ENCODE measurements at places on chromosomes 11 and 22. TPM values are rescaled to one million over a fixed set of nuclear protein-coding genes. Genes with fewer than 3 reads are reported as not detected.

DNA sequence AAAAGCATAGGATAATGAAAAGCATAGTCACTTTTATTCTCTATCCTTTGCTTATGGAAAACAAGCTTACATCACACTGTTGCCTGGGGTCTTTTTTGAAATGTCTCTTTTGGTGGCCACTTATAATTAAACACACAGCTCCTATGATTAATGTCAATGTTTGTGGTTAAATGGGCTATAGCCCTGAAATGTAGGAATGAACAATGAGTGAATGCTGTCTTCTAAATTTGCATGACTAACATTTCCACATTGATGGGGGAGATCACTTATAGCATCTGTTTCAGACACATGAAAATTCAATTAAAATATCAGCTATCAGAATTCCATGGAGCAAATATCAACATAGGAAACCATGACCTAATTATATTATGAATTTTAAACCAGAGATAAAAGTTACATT, 171.4 kb upstream of the FAT3 start:
- no peak for DNase-seq

GRCh38 chr11:57648801-57649735, 644 bp downstream of the YPEL4 start:
- peak; percentile 37 for DNase-seq

DNA sequence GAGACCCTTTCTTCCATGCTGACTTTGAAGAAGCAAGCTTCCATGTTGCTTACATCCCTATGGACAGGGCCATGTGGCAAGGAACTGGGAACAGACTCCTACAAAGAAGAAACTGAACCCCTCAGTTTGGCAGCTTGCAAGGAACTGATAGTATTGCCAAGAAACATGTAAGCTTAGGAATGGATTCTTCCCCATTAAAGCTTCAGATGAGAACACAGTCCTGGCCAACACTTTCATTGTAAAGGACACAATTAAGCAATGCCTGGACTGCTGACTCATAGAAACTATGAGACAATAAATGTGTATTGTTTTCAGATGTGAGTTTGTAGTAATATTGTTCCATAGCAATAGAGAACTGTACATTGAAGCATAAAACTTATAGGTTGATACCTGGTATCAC, 82.4 kb downstream of the AASDHPPT start:
- DNase-seq: no peak

DNA sequence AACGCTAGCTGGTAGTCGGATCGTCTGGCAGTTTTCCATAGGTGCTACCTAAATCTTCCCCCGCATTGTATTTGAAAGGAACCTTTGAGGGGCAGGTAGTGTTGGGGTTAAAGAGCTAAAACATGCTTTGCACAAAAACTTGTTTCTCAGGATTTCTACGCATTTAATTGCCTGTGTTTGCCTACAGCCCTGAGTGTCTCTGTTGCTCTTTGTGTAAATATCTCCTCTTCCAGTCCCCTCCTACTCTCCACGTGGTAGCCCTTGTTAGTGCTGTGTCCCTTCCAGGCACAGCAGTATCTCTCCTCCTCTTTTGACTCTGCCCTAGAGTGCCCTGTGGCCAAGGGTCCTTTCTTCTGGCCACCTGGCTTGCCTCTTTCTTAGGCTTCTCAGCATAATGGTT, 81.7 kb downstream of the BARX2 start:
- no peak for DNase-seq

- no peak for DNase-seq
Observed at GRCh38 chr11:91158891-91159537, 936.2 kb upstream of the CHORDC1 start.

The SGSM1 gene
- not detected for polyA plus RNA-seq

DNA sequence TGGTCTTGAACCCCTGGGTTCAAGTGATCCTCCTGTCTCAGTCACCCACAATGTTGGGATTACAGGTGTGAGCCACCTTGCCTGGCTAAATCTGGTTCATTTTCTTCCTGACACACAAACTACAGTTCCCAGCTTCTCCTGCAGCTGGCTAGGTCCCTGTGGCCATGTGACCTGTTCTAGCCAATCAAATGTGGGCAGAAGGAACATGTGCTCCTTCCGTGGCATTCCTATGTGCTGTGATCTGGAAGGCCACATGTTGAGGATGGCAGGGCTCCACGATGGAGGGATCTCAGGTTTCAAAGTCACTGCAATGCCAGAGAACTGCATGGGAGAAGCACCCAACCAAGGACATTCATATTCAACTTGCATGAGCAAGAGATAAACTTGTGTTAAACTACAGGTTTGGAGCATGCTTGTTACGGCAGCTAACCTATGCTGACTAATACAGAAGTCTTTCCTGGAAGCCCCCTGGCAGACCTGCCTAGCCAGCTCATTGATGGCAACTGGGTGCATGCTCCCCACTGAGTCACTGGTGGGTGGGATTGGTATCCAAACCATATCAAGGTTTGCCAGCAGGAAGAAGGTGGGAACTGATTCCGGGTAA, 86.0 kb downstream of the RPS6KA4 start:
- DNase-seq: peak; percentile 25

DNA sequence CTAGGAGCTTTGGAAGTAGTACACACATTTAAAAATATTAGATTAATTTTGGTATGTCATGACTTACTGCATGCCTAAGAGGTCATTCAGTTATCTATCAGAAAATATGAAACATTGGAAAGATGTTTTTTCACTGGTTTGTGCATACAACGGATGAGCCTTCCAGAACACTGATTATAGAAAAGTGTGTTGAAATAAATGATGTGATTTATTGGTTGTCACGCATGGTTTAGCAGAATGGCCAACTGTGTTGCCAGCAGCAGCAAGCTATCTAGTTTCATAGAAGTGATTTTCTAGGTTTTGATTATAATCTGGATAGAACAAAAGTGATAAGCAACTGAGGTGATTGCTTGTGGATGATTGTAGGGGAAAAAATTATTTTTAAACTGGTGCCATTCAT, 53.6 kb downstream of the DDX10 start:
- no peak for DNase-seq

DNA sequence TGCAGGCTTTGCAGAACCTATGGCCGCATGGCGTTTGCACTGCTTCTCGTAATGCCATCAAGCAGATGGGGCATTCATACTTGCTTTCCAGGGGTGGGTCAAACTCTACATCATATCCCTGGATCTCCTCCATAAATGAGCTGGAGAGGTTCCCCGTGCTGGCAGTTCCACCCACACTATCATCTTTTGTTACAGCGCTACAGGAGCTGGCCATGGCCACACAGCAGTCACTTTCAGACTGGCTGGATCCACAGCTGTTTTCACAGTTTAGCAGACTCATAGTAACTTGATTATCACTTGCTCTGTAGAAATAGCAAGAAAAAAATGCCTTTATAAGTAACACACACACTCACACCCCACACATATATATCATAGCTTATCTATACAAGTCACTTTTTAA, 8.8 kb downstream of the TRAF6 start:
- DNase-seq: peak; percentile 6

GRCh38 chr22:25125693-25126357, 73.8 kb upstream of the CRYBB3 start:
- no peak for DNase-seq

DNA sequence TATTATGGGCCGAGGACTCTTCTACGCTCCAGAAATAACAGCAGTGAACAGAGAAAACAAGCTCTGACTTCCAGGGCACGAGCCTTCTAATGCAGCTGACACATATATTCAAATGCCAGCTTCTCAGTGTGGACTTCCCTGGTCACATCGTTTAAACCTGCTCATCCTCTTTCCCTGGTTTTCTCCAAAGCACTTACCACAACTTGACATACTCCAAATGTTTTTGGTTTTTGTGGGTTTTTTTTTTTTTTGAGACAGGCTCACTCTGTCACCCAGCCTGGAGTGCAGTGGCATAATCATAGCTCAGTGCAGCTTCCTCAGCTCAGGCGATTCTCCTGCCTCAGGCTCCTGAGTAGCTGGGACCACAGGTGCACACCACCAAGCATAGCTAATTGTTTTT, 105.5 kb downstream of the MICAL3 start:
- no peak for DNase-seq

GRCh38 chr11:74141908-74142307, 28.9 kb downstream of the C2CD3 start:
- no peak for DNase-seq

Measured in cardiac muscle cell (in vitro differentiated cells and primary cell).